ENCODE measurements at places on chromosomes 12 and 14.
A peak's percentile ranks its signal among the peaks of the same experiment; 100 is the strongest.

- peak; percentile 69 for DNase-seq
Observed at GRCh38 chr14:76904740-76905569, 78.7 kb downstream of the LRRC74A start.

- DNase-seq = no peak
Observed at GRCh38 chr12:94500831-94501567, 41.3 kb upstream of the CEP83 start.

- DNase-seq = no peak
Observed at GRCh38 chr12:54983536-54984101, 943 bp downstream of the TESPA1 start.

DNA sequence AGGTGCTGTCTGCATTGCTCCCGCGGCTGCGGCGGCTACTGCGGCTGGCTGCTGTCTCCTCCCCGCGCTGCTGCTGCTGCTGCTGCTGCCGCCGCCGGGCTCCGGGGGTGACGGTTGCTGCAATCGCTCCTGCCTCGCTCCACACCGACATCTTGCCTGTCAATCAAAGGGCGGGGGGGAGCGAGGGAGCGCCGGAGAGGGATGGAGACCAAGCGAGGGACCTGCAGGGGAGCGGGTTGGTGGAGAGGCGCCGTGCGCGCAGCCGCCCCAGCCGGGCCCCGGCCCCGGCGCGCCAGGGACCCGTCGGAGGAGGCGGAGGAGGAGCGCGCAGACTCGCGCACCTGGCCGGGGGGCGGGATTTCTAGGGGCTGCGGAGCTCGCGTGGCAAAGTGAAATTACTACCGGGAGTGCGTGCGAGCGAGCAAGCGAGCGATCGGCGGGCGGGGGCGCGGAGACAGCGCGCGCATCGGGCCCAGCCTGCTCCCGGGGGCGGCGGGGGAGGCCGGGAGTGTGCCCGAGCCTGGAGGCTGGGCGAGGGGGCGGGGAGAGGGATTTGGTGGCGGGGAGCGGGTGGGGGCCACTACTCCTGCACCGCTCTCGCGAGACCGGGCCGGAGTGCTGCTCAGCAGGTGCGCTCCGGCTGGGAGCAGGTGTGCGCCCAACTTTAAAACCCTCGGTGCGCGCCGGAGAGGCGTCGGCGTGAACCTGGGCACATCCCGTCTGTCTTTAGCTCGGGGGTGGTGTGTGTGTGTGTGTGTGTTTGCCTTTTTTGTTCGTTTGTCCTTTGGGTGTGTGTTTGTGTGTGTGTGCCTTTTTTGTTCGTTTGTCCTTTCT lies at the start of gene KSR2:
Gene KSR2, minus strand, starts transcription at position 165 of the 834 bp plus-strand sequence. CDS start 735 bp downstream, outside the sequence.
- DNase-seq = peak; percentile 40

Data from substantia nigra (tissue), 51 donors.